ENCODE measurements at places on chromosomes 11 and 22.

DNA sequence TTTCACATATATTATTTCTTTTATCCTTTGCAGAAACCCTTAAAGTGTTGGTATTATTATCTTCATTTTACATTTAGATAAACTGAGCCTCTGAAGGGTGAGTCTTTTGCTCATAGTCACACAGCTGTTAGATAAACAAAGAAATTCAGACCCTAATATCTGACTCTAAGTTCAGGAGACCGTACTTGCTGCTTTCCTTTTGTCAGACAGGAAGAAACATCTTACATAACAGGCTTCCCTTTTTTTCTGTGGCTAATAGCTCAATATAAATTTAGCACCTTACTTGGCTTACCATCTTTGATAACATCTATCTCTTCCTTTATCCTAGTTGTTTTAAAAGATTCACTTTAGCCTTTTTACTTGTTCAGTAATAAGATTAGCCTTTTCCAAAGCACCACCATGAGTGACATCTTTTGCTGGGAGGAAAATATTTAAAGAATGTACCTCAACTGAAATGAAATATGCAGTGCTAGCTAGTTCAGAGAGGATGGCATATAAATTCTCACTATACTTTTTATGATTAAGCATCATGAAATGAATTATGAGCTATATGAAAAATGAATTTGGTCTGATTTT lies 128.6 kb downstream of the WNT11 start:
- no peak for DNase-seq

- no peak for DNase-seq
These were observed 7.6 kb upstream of the SEPTIN5 start for GRCh38 chr22:19706661-19707151.

- no peak for DNase-seq
These were observed 2373.1 kb upstream of the RAG2 start for GRCh38 chr11:38971141-38971540.

GRCh38 chr11:11426226-11426952 lies 73.3 kb upstream of the CSNK2A3 start:
- DNase-seq, result no peak

All from NCI-H1048 (cell line).